ENCODE measurements at places on chromosomes 12 and 14. TPM values are rescaled to one million over a fixed set of nuclear protein-coding genes. Genes with fewer than 3 reads are reported as not detected.
A peak's percentile ranks its signal among the peaks of the same experiment; 100 is the strongest.

COCH gene
- total RNA-seq, result 3.3 TPM

FAM181A gene
- not detected for total RNA-seq

C1QL4 gene
- total RNA-seq, result not detected

UNG gene
- 40.4 TPM for total RNA-seq

SLC24A4 gene
- 0.28 TPM for total RNA-seq

AKAP5 gene
- total RNA-seq, result 7.8 TPM

IFNG-AS1 gene
- not detected for total RNA-seq

DNA sequence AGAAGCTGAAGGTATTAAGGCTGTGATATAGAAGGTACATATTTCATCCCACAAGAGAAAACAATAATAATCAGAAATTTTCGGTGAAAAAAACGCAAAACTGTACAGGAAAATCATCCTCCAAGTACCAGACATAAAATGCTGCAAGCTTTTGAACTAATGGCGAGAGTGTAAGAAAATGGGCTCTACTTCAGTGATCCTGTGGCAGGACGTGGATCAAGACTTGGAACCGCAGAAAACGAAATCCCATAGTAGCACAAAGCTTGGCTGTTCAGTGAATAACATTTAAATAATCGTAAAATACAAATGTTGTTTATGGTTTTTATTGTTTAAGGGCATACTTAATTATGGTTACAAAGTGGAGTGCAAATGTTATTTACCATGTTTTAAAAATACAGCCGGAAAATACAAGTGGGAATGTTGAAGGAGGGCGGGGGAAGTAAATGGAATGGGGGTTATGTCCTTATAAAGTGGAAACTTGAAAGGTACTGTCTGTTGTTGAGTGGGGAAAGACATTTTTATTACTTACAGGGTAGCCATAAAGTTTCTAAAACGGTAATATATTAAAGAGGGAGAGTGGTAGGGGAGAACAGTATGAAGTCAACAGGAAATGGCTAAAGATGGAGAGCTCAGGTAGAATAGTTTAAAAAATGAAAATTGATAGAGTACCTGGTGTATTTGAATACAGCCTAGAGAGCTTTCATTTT lies 1.1 kb downstream of the SMIM10L1 start:
- peaks cover 16% of the 10 kb centered on the region for H3K4me1 ChIP-seq
- peak overlapping the region; percentile 96 for H3K27ac ChIP-seq
- H3K36me3 ChIP-seq, result no peaks in the 10 kb centered on the region
- H3K4me3 ChIP-seq, result peak overlapping the region; percentile 60

GRCh38 chr12:42119085-42119633 lies 25.5 kb downstream of the GXYLT1 start:
- no peaks in the 10 kb centered on the region for H3K36me3 ChIP-seq
- H3K4me3 ChIP-seq, result no peak overlapping the region
- no peaks in the 10 kb centered on the region for H3K27me3 ChIP-seq

DNA sequence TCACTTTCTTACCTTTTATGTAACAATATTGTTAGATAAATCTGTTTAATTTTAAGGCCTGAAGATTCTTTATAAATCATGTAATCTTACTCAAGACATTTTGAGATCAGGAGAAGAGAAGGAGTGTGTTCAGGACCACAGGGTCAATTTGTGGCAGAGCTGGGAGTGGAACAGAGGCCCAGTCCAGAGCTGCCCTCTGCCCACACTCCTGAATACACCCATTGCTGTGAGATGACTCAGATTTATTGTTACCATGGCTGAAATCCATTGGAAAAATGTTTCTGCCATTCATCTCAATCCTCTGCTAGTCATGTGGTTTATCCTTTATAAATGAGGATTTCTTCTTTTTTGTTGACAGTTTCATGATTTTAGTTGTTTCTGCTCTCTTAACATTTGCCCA lies 100.5 kb upstream of the STXBP6 start:
- no peaks in the 10 kb centered on the region for H3K36me3 ChIP-seq
- no peak overlapping the region for H3K4me3 ChIP-seq
- no peak for DNase-seq
- H3K27ac ChIP-seq, result no peak overlapping the region
- H3K4me1 ChIP-seq, result no peaks in the 10 kb centered on the region

- H3K4me1 ChIP-seq, result peaks cover 11% of the 10 kb centered on the region
- H3K27ac ChIP-seq, result peak overlapping the region; percentile 58
- no peak for DNase-seq
- H3K27me3 ChIP-seq, result no peaks in the 10 kb centered on the region
- no peak overlapping the region for H3K4me3 ChIP-seq
These were observed 383.4 kb downstream of the KCNH5 start for GRCh38 chr14:62661818-62662217.

GRCh38 chr12:119804011-119804641 lies 73.0 kb downstream of the CIT start:
- peaks cover 5% of the 10 kb centered on the region for H3K4me1 ChIP-seq
- no peaks in the 10 kb centered on the region for H3K27me3 ChIP-seq
- no peak overlapping the region for H3K27ac ChIP-seq
- no peak overlapping the region for H3K4me3 ChIP-seq

DNA sequence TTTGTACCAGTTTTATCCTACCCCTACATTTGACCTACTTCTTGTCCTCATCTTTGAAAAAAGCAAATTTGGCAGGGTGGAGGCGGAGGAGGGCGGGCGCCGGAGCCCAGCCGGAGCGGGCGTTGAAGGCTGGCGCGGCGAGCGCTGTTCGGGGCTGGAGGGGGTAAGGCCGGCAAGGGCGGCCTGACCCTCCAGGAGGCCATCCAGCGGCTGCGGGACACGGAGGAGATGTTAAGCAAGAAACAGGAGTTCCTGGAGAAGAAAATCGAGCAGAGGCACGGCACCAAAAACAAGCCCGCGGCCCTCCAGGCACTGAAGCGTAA lies 27.2 kb downstream of the FBXO34 start:
- H3K36me3 ChIP-seq, result no peaks in the 10 kb centered on the region
- no peaks in the 10 kb centered on the region for H3K27me3 ChIP-seq
- H3K4me1 ChIP-seq, result peaks cover 10% of the 10 kb centered on the region

DNA sequence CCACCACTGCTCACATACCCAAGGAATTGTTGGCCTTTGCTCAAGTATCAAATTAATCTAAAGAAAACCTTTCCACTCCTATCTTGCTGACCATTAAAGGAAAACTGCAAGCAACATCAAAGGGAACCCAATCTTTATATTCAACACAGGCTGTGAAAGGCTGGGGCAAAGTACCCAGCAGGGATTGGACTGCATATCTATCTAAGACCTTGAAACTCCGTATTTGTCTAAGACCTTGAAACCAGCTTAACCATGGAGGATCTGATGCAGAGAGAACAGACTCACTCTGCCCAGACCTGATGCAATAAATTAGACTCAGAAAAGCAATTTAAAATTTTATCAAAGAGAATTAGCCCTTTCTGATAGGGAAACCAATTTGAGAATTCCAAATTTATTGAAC lies 102.2 kb downstream of the DIO2 start:
- H3K27ac ChIP-seq, result no peak overlapping the region
- H3K27me3 ChIP-seq, result no peaks in the 10 kb centered on the region
- peak; percentile 23 for DNase-seq
- no peaks in the 10 kb centered on the region for H3K36me3 ChIP-seq
- no peaks in the 10 kb centered on the region for H3K4me1 ChIP-seq

DNA sequence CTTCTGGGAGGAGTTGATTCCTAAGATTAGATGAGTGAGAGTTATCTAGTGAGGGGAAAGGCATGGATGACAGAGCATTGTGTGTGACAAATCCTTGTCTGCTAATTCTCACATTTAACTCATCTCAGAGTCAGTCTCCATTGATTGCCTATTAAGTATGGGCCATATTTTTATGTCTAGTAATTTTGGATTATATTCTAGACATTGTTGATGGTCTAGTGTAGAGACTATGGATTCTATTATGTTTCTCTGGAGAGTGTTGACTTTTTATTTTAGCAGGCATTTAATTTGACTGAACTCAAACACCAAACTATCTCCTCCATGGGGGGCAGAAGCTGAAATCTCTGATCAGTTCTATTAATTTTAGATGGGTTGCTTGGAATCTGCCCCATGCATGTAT lies 114.4 kb downstream of the CACNA1C start:
- no peak for DNase-seq
- H3K4me3 ChIP-seq, result no peak overlapping the region
- no peak overlapping the region for H3K27ac ChIP-seq

DNA sequence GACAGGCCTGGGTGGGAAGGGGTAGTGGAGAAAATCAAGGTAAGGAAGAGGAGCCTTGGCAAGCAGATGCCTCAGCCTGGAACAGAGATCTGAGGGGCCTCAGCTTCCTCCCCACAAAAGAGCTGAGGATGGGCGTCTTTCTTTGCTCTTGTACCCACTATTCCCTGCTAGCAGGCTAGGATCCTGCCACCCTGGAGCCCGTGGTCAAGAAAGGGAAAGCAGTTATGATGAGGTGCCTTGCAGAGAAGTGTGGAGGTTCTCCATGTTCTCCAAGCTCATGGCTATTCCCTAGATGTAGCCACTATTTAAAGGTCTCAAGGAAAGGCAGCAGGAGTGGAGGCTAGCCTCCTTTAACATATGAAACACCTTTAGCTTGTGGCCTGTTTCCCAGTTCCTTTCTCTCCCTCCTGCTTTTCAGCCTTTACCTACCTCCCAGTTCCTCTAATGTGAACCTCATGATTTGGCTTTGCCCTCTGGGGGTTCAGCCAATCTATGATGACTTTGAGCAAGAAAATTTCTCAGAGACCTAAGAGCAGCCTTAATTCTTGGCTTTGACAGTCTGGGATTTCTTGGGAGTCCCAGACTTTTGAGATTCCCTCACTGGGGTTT lies 1.1 kb downstream of the IKZF4 start:
- H3K27me3 ChIP-seq, result no peaks in the 10 kb centered on the region
- DNase-seq, result no peak
- H3K36me3 ChIP-seq, result no peaks in the 10 kb centered on the region

DNA sequence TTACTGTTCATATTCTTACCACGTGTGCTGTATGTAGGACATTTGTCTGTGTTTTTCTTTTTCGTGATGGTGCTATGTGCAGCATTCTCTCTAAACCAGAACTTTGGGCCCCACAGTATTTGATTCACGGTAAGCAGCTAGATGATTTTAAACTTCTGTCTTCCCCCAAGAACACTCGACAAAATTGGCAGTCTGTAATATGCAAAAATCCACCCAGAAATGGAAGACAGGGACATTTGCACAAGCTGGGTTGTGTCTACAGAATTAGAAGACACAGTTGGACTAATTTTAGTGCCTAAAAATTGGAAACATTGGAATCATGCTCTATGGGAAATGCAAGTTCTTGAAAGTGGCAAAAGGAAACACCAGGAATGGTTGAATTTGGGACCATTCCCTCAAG lies 24.1 kb upstream of the MED13L start:
- no peaks in the 10 kb centered on the region for H3K36me3 ChIP-seq
- DNase-seq, result no peak
- no peak overlapping the region for H3K4me3 ChIP-seq
- H3K27me3 ChIP-seq, result no peaks in the 10 kb centered on the region
- H3K4me1 ChIP-seq, result peaks cover 5% of the 10 kb centered on the region

GRCh38 chr12:68587448-68587873 lies 23.2 kb upstream of the RAP1B start:
- H3K36me3 ChIP-seq, result no peaks in the 10 kb centered on the region
- no peaks in the 10 kb centered on the region for H3K4me1 ChIP-seq
- H3K27me3 ChIP-seq, result no peaks in the 10 kb centered on the region
- no peak overlapping the region for H3K4me3 ChIP-seq
- H3K27ac ChIP-seq, result no peak overlapping the region

DNA sequence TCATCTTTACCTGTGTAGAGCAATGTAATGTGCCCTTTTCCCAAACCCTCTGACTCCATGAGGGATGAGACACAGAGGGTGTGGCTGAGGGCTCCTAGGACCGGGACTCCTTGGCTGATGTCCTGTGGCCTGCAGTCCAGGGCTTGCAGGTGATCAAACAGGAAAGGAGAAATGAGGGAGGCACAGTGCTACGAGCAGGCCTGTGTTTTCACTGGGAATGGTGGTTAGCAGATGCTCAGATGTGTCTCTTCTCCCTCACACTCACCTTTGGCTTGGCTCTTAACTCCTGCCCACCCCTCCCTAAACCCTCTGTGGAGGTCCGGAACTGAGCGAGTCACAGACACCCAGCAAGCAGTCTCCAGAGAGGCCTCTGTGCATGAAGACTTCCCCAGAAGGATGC lies 254.4 kb downstream of the DAD1 start:
- H3K4me1 ChIP-seq, result peaks cover 3% of the 10 kb centered on the region
- no peaks in the 10 kb centered on the region for H3K36me3 ChIP-seq
- H3K27ac ChIP-seq, result peak overlapping the region; percentile 8
- no peak for DNase-seq

DNA sequence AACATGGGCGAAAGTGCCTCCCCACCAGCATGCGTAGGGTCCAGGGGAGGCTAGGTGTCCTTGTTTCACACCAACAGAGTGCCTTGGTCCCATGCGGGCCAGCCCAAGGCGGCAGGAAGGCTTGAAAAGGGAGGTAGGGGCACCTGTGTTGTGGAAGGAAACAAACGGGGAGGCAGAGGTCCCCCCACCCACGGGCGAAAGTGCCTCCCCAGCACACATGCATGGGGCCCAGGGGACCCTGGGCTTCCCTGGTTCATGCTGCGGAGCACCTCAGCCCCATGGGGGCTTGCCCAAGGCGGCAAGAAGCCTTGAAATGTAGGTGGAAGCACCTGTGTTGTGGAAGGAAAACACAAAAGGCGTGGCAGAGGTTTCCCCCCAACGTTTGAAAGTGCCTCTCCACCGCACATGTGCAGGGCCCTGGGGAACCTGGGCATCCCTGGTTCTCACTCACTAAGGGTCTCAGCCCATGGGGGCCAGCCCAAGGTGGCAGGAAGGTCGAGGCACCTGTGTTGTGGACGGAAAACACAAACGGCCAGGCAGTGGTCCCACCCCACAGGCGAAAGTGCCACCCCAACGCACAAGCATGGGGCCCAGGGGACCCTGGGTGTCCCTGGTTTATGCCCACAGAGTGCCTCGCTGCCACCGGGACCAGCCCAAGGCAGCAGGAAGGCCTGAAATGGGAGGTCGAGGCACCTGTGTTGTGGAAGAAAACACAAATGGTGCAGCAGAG lies 374.7 kb downstream of the ALG10 start:
- H3K27ac ChIP-seq, result no peak overlapping the region
- DNase-seq, result no peak
- no peak overlapping the region for H3K4me3 ChIP-seq

GRCh38 chr14:67963960-67964812 lies 144.6 kb downstream of the RAD51B start:
- peak; percentile 44 for DNase-seq
- H3K36me3 ChIP-seq, result no peaks in the 10 kb centered on the region
- H3K27me3 ChIP-seq, result no peaks in the 10 kb centered on the region

- H3K27me3 ChIP-seq, result no peaks in the 10 kb centered on the region
- H3K4me1 ChIP-seq, result peaks cover 4% of the 10 kb centered on the region
- DNase-seq, result no peak
- H3K4me3 ChIP-seq, result no peak overlapping the region
- H3K27ac ChIP-seq, result no peak overlapping the region
These were observed 83.3 kb downstream of the DAAM1 start for GRCh38 chr14:59271734-59272133.
